ENCODE measurements at places on chromosomes 3 and 15.

GRCh38 chr3:99967796-99968195 is 146.5 kb downstream of the FILIP1L start:
- DNase-seq = no peak

GRCh38 chr3:101379658-101380376 is 59.4 kb upstream of the IMPG2 start:
- DNase-seq = no peak

DNA sequence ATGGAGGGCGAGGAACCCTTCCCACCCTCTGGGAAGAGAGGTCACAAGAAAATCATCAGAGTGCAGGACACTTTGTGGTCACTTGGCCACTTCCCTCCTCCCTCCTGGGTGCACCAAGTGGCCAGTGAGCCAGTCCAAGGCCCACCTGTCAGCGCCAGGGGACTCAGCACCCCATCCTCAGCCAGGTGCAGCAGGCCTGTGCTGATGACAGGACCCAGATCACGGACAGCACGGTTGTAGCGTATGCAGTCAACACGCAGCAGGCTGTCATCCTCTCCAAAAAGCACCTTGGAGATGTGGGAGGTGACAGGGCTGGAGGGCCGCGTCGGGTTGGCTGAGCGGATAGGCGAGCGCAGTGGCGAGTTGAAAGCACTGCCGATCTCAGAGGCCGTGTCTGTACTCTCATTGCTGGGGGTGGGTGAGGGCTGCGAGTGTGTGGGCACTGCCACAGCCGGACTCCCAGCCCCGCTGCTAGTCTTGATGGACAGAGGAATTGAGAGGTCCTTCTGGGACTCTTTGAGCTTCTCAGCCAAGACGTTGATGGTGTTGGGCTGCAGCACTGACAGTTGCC is 41.5 kb downstream of the SEMA3G start:
- no peak for DNase-seq

DNA sequence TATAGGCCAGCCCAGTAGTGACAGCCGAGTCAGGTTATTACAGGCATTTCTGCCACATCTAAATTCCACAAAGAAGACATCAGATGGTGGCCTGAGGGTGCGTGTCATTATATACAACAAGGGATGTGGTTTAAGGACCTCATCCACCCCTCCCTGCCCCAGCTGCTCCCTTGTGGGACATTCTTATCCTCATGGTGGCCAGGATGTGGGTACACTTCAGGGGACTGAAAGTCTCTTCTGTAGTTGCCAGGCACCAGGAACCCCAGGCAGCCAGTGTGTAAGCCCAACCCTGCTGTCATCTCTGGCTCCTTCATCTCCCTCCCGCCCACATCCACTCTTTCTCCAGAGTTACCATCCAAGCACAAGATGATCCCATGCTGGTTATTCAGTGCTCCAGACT is 224.9 kb upstream of the TOPAZ1 start:
- peak; percentile 54 for DNase-seq

- DNase-seq = peak; percentile 36
Measured at GRCh38 chr15:59501597-59501996, 63.6 kb downstream of the FAM81A start.

DNA sequence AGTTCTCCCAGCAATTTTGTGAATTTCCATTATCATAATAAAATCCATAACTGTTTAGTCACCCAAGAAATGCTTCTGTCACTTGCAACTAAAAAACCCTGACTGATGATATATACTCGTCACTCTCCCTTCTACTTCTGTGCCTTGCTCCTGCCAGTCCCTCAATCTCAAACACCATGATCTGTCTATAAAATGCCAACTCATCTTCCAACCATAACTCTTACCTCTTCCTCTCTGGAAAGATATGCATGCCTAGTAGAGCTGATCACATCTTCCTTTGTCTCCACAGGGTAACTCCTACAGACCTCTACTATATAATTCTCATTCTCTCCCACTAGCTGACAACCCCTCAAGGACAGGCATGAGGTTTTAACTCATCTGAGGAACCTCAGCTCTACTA is 5.2 kb upstream of the VEPH1 start:
- DNase-seq = no peak

DNA sequence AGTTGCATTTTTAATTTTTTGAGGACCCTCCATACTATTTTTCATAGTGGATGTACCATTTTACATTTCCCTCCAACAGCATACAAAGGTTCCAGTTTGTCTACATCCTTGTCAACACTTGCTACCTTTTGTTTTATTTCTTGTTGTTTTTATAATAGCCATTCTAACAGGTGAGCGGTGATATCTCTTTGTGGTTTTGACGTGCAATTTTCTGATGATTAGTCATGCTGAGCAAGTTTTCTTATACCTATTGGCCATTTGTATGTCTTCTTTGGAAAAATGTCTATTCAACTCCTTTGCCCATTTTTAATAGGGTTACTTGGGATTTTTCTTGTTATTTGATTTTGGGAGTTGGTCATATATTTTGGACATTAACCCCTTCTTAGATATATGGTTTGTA is 187.0 kb downstream of the CDIN1 start:
- no peak for DNase-seq

DNA sequence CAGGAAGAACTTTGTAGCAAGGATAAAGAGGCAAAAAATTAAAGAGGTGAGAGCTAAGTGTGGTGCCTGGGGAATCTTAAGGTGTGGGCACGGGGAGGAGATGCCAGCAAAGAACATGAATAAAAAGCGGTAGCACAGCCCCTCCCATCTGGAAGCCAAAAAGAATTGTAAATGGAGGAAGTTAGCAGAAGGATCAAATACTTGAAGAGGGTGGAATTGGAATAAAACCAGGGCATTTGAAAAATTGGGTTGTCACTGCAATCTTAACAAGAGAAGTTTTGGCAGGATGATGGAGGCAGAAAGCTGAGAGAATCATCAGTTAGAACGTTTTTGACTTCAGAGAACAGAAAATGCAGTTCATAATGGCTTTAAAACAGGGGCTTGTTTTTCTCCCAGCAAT is 2.4 kb downstream of the CCR2 start:
- no peak for DNase-seq

GRCh38 chr3:121863801-121864200 is 28.8 kb downstream of the EAF2 start:
- no peak for DNase-seq

DNA sequence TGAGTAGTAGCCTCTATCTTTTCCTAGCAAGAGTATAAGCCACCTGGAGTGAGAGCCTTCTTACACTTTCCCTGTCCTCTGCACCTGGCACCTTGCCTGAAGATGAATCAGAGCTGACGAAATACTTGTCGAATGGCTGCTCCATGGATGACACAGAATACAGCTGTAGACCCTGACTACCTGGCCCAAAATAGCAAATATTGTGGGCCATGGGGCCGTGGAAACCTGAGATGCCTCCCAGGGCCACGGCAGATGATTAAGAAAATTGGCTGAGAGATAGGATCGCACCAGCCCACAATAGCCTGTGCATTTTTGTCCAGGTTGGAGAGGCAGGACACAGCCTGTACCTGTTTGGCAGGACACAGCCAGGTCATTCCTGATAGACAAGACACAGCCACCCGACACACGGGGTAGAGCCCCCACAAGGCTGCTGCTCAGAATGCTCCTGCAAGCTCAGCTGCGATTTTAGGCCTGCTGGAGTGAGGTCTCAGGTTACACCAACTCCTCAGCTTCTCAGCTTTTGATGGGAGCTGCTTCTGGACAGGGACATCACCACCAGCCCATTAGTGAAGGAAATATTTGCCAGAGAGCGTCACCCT is 22.9 kb upstream of the TPM1 start:
- DNase-seq = peak; percentile 13

- DNase-seq = no peak
Measured at GRCh38 chr3:136856665-136857064, 5.3 kb upstream of the NCK1 start.

DNA sequence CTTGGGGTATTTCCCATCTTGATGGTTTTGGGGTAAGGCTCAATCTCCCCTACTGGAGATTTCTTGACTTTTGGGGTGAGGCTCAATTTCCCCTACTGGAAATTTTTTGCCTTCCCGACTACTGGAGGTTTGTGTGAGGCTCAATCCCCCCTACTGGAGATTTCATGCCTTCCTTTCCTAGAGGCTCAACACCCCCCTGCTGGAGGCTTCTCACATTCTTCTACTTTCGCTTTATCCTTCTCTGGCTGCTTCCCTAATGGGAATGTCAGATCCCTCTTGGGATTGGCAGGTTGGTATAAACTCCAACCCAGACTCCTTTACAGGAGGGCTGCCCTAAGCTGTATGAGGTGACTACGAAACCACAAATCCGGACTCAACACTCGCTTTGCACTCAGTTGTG is 49.2 kb downstream of the KATNBL1 start:
- DNase-seq = no peak

- DNase-seq = peak; percentile 52
Measured at GRCh38 chr15:31867536-31868442, 162.5 kb upstream of the CHRNA7 start.

- DNase-seq = no peak
Measured at GRCh38 chr3:75737831-75738493, 47.4 kb downstream of the ZNF717 start.

DNA sequence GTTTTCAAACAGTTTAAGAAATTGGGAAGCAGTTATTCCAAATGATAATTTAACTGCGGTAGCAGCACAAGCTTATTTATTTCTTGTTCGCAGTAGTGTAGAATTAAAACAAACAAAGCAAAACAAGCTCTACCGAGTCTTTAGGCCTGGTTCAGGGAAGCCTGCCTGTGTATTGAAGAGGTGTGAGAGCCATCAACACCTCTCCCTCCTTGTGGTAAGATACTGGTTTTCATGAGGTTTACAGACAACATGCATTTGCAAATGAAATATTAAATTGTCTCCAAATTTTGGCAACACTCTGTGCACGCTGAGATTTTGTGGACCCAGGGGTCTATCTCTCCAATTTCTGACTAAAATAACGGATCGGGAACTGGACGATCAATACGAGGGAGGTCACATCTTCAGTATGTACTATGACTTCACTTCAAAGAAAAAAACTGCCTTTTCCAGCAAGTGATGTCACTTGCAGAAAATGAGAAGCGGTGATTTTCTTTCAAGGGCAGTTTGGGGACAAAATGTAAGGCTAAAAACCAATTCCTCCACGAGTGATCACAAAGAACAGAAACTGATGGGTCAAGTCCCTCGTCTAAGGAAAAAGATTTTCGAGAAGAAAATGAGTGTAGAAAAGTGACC is 721 bp downstream of the ATR start:
- DNase-seq = no peak

- DNase-seq = peak; percentile 91
Measured at GRCh38 chr3:184523825-184524615, 37.6 kb upstream of the EPHB3 start.

DNA sequence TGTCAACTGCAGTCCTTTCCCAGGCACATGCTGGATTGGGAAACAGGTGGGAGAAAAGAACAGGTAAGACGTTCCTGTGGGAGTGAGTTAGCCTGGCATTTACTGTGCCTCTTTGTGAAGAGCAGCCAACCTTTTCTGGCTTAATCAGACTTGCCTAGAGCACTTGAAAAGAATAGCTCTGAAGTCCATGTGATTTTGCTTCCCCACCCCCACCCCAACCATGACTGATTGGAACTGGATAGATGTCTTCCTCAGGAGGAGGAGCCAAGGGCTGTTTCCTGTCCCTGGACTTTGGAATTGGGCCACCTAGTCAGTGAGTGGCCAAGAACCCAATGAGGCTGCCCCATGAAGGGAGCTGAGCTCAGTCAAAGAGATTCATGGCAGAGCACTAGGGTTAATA is 4.7 kb upstream of the TMEM41A start:
- DNase-seq = no peak

DNA sequence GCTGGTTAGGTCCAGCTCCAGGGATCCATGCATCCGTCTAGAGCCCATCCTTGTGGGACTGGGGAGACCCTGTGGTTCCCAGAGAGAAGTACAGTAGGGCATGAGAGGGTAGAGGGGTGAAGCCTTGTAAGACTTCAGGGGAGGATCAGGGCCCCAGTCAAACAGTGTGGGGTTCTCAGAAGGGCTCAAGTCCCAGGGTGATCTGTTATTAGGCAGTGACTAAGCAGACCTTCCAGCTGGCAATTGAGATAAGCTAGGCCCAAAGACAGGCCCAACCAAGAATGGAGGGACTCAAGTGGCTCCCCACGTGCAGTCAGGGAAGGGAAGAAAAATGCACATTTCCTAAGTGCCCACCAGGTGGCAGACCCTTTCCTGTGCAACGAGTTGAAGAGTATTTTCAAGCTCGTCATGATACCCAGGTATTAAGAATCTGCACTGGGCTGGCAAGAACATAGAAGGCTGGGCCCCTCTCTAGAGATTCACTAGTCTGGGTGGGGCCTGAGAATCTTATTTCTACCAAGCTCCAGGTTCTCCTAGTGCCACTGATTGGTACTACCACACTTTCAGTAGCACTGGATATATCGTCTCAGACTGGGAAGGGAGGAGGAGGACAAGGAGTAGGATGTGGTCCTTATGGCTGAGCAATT is 240.8 kb downstream of the NR1D2 start:
- DNase-seq = peak; percentile 44

DNA sequence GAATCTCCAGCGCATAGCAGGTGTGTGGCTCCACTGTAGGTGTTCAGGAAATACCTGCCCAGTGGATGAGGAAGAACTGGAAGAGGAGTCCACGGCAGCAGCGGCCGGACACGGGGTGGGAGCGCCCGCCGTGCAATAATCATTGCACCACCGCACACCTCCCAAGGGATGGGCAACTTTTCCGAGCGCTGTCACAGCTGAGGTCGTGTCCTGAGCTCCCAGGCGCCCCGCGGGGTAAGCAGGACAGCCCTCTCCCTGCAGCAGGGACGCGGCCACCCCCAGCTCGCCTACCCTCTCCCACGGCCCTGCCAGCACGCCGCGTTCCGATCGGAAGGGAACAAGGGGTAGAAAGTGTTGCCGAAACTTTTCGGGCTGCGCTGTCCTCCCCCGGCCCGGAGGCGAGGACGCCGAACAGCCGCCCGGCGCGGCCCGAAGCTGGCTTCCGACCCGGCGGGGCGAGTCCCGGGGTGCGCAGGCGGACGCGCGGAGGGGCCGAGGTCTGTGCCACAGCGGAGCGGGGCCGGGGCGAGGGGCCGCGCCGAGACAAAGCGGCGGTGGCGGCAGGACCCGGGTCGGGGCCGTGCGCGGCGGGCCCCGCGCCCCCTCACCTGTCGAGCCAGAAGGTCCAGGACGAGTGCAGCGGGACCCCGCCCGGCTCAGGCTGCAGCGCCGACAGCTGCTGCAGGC is 475 bp downstream of the EIF4E3 start:
- DNase-seq = peak; percentile 40

GRCh38 chr3:185732782-185733181 is 92.1 kb downstream of the IGF2BP2 start:
- peak; percentile 80 for DNase-seq

GRCh38 chr3:126373682-126374601 is 16.7 kb upstream of the KLF15 start:
- no peak for DNase-seq

Data from SW480 (cell line).